ENCODE measurements at places on chromosomes 2 and 18. TPM values are rescaled to one million over a fixed set of nuclear protein-coding genes. Genes with fewer than 3 reads are reported as not detected.

AQP12A gene
- not detected for total RNA-seq

HOXD12 gene
- total RNA-seq: not detected

RAPGEF4 gene
- 0.45 TPM for total RNA-seq

FAM237A gene
- not detected for total RNA-seq

GAREM2 gene
- total RNA-seq: 6.4 TPM

SATB2 gene
- 3.9 TPM for total RNA-seq

EGR4 gene
- total RNA-seq: 0.19 TPM

SNED1 gene
- 1.4 TPM for total RNA-seq

NAT8 gene
- total RNA-seq: not detected

GNLY gene
- total RNA-seq: 0.29 TPM

TRABD2A gene
- 16.2 TPM for total RNA-seq

TNFAIP6 gene
- 0.60 TPM for total RNA-seq

TMEM178A gene
- total RNA-seq: 0.21 TPM

All from A549 treated with dexamethasone at 1 μM for 4 hours (cell line).